ENCODE measurements at places on chromosomes 4 and X.

- no peak for DNase-seq
These were observed 40.2 kb upstream of the HGFAC start for GRCh38 chr4:3401436-3402171.

DNA sequence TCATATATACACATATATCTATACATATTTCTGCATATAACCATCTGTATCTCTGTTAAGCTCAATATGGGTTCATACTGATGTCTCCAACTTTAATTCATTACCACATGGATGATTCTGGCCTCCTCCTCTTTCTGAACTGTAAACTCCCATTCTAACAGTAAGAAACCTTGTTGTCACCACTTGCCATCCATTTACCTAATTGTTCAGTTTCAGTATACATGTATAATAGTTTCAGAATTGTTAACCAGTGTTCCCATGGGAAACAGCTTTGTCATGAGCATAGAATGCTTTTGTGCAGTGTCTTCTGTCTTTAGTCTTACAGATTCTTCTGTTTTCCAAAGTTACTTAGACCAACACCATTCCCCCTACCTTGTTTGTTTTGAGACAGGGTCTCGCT lies 35.9 kb downstream of the SLC9A6 start:
- DNase-seq: no peak

GRCh38 chr4:27836523-27836922 lies 975.9 kb downstream of the STIM2 start:
- no peak for DNase-seq

DNA sequence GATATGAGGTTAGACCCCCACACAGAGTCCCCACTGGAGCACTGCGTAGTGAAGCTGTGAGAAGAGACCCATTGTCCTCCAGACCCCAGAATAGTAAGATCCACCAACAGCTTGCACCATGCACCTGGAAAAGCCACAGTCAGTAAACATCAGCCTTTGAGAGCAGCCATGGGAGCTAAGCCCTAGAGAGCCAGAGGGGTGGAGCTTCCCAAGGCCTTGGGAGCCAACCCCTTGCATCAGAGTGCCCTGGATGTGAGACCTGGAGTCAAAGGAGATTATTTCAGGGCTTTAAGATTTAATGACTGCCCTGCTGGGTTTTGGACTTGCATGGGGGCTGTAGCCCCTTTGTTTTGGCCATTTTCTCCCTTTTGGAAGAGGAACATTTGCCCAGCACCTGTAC lies 35.7 kb downstream of the HSD17B13 start:
- DNase-seq: no peak

DNA sequence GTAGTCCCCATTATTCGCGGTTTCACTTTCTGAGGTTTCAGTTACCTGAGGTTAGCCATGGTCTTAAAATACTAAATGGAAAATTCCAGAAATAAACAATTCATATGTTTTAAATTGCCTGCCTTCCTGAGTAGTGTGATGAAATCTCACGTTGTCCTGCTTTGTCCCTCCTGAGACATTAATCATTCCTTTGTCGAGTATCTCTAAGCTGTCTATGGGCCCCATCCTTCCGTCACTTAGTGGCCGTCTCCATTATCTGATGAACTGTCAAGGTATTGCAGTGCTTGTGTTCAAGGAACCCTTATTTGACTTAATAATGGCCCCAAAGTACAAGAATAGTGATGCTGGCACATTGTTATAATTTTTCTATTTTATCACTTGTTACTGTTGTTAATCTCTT lies 94.8 kb downstream of the ADGRL3 start:
- no peak for DNase-seq

- DNase-seq: no peak
These were observed 171.4 kb upstream of the ANXA3 start for GRCh38 chr4:78379991-78380729.

- no peak for DNase-seq
These were observed 23.3 kb downstream of the MAML3 start for GRCh38 chr4:140130677-140131076.
